ENCODE measurements at places on chromosomes 13 and 19.

- DNase-seq = peak; percentile 84
These were observed 266.4 kb downstream of the NALCN start for GRCh38 chr13:101149735-101150384.

- DNase-seq = peak; percentile 31
These were observed 9.0 kb upstream of the MYDGF start for GRCh38 chr19:4678881-4679790.

- no peak for DNase-seq
These were observed 322.0 kb downstream of the MZT1 start for GRCh38 chr13:72405441-72405840.

- no peak for DNase-seq
These were observed 15.5 kb upstream of the ZNF14 start for GRCh38 chr19:19748249-19748938.

DNA sequence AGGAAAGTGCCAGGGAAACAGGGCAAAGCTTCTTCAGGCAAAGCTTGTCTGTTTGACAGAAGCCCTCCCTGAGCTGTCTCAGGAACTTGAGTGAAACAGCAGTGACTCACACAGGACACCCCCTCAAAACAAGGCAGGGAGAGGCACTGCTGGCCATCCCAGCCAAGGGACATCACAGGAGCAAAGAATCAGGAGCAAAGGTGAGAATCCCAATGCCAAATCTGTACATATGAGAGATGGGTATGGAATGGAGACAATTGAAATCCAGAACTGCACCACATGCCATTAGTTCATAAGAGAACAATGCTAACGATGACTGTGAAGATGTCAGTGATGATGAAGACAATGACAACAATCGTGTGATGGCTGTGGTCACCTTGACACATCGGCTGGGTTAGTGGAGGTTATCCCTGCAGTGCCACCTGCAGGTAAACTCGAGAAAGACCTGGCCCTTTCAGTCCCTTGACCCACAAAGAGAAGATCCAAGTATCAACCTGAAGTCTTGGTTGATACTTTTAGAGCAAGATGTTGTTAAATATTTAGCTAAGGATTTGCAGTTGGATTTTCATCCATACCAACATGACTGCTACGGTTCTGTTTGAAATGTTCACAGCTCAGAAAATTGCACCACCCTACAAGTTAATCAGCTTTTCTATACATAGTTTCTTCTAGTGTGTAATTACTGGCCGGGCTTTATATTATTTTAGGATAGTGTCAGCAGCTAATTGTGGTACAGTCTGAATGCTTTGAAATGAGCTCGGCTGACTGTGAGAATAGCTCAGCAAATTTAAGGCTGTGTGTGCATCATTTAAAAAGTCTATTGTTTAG, 42.0 kb upstream of the IPO5 start:
- DNase-seq = peak; percentile 19

GRCh38 chr13:83183439-83184149, 698.7 kb downstream of the SLITRK1 start:
- no peak for DNase-seq

GRCh38 chr19:42480335-42481095, 37.8 kb upstream of the CXCL17 start:
- peak; percentile 87 for DNase-seq

- no peak for DNase-seq
These were observed 8.6 kb upstream of the FKRP start for GRCh38 chr19:46737298-46737654.

GRCh38 chr19:50607388-50607787, 32.3 kb downstream of the SYT3 start:
- DNase-seq = no peak

DNA sequence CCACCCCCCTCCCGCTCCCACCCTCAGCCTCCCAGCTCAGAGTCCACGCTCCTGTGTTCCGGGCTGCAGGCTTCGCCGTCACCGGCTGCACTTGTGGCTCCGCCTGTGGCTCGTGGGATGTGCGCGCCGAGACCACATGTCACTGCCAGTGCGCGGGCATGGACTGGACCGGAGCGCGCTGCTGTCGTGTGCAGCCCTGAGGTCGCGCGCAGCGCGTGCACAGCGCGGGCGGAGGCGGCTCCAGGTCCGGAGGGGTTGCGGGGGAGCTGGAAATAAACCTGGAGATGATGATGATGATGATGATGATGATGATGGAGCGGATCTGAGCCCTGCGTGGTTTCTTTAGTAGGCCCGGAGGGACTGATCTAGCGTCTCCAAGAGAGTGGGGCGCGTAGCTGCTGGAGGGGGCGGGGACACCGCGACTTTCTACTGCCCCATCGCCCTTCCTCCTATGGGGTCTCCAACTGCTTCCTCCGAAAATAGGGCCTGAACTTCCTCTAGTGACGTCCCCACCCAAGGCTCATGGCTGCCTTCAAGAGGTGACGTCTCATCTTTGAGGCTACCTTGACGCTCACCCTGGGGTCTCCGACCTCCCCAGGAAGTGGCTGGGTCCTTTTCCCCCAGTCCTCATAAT, 1.4 kb downstream of the RETN start:
- peak; percentile 10 for DNase-seq

DNA sequence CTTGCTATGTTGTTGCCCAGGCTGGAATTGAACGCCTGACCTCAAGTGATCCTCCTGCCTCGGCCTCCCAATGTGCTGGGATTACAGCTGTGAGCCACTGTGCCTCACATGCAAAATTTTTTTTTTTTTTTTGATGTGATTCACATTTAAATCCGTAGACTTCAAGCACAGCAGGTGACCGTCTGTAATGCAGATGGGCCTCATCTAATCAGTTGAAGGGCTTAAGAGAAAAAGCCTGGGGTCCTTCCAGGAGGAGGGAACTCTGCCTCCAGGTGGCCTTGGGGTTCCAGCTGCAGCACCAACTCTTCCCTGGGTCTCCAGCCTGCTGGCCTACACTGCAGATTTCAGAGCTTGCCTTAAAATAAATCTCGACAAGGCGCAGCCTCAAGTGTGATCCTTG, 43.6 kb downstream of the GADD45B start:
- DNase-seq = no peak

DNA sequence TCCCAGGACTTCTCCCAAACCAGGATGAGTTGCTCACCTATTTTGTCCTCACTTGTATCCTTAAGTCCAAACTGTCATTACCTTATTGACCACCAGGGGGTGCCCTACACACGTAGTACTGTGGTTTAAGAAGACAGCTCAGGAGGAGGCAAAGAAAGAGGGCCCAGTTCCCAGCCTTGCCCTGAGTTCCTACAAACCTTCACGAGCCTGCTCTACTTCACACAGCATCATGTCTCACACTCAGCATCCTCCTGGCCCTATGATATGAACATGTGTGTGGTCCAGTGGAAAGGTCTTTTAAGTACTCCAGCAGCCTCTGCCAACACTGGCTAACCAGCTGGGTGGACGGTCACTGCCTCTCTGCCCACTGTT, 8.1 kb upstream of the ZNF784 start:
- peak; percentile 95 for DNase-seq

DNA sequence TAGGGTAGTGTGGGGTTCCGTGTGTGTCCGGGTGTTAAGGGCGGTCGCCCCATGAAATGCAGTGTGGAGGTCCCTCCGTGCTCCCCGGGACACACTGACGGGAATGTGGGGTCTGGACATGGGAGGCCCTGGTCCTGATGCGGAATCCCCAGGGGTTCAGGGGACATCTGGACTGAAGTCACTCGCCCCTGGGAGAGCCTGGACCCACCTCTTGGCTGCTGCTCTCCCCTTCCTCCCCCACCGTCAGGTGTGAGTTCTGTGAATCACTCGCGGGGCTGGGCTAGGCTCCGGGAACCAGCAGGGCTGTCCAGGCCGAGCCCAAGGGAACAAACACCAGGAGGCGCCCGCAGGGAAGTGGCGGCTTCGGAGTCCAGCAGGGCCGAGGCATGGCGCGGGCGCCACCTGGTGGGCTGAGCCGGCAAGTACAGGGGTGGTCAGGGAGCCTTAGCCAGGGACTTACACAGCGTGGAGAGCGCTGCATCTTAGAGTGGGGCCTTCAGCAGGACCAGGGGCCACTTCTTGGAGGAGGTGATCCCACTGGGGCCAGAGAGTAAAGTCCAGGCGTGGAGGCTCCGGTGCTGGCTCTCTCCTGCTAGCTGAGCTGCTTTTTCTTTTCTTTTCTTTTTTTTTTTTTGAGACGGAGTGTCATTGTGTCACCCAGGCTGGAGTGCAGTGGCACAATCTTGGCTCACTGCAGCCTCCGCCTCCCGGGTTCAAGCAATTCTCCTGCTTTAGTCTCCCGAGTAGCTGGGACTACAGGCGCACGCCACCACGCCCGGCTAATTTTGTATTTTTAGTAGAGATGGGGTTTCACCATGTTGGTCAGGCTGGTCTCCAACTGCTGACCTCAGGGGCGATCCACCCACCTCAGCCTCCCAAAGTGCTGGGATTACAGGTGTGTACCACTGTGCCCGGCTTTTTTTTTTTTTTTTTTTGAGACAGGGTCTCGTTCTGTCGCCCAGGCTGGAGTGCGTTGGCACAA, 20.1 kb downstream of the WTIP start:
- DNase-seq = peak; percentile 88

GRCh38 chr19:35908010-35908441, at the start of gene TYROBP:
TSS of gene TYROBP (minus strand) at chr19:35908295. CDS start at chr19:35908228, 67 bp downstream.
- no peak for DNase-seq

- no peak for DNase-seq
These were observed 72.7 kb downstream of the SIAH3 start for GRCh38 chr13:45778882-45779281.

DNA sequence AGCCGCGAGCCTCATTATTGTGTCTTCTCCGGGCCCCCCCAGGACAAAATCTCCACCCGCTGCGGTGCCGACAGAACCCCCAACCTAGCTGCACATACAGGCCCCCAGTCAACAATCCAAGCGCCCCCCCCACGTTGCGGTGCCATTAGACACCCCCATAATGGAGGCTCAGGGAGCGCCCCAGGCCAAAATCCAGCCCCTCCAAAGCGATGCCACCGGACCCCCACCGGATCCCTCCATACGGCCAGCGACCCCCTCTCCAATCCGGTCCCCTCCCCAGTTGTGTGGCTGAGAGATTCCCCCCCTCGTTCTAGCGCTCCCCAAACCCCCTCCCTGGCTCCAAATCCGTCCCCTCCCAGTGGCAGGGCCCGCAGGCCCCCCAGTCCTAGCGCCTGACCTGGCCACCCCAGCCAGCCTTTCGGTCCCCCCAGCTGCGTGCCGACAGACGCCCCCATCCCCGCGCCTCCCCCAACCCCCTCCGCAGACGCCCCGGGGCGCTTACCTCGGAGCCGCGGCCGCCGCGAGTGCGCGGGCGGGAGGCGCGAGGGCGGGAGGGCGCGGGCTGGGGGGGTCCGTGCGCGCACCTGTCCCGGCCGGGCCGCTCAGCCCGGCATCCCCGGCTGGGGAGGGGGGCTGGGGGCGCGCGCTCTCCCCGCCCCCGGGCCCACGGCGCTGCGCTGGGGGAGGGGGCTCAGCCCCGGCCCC, 21.6 kb upstream of the SEMA6B start:
- no peak for DNase-seq

- peak; percentile 32 for DNase-seq
These were observed 1.4 kb downstream of the LIG4 start for GRCh38 chr13:108213946-108214345.

DNA sequence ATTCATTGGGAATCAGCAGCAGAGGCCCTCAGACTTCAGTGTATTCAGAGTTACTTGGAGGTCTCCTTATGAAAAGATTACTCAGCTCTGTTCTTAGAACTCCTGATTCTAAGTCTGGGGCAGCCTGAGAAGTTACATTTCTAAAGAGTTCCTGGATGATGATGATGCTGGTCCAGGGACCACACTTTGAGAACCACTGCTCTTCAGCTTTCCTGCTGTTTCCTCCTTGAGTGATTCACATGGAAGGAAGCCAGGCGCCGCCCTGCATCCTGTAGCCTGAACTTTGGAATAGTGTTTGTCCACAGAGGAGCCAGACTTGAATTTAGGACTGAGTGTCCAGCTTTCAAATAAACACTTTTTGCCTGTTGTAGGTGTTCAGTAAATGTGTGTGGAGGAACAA, 2.9 kb downstream of the CEBPG start:
- peak; percentile 68 for DNase-seq

DNA sequence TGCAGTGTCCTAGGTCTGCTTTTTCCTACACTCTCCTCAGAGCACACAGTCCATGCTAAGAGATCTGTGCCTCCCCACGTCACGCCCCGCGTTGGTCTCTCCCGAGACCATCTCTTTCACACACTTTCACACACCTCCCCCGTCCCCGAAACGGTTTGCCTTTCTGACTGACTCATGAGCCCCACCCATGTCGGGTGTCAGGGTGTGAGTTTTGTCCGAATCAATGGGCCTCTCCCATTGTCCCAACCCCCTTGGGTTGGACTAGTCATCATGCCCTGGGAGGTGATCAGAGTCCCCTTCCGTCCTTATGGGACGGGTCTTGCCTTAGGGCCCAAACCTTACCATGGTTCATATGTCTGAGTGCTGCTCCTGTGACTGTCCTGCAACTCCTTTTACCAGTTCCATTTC, 214.0 kb upstream of the HTR2A start:
- no peak for DNase-seq

GRCh38 chr13:99066219-99066618, 88.4 kb upstream of the DOCK9 start:
- no peak for DNase-seq

DNA sequence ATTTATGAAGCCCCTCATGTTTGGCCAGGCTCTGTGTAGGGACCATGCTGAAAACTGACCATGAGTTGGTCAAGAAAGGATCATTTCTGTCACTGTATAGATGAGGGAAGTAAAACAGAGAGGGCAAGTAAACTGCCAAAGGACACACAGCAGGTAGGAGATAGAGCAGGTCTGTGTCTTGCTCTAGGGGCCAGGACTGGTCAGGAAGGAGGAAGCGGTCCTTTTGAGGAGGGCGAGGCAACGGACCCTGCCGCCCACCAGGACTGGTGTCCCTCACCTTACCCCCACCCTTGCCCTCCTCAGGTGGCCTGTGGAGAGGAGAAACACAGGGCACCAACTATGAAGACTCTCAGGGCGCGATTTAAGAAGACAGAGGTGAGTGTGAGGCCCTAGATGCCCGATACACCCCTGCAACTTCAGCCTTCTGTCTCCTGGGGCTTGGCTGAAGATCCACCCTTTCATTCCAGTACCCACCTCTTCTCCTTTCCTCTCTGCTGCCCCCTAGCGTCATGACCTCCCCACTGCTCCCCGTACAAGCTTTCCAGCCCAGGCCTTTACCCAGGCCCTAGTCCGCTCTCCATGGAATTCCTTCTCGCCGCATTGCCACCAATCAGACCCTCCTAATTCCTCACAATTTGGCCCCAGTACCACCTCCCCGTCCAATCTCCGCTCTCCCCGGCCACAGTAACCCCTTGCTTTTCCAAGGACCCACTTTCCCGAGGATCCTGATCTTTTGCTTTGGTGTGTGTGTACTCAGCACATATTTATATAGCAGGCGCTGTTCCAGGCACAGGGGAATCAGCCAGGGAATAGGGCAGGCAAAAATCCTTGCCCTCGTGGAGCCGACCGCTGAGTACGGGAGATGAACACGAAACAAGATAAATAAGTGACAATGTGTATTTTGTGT, 3.9 kb downstream of the ANKRD24 start:
- DNase-seq = peak; percentile 57
